ENCODE measurements at places on chromosomes 12 and 14. TPM values are rescaled to one million over a fixed set of nuclear protein-coding genes. Genes with fewer than 3 reads are reported as not detected.

The PGF gene
- 0.36 TPM for total RNA-seq

The TAS2R19 gene
- 6.3 TPM for total RNA-seq

The KCNH3 gene
- total RNA-seq, result 0.08 TPM

The ARF6 gene
- 130 TPM for total RNA-seq

The FNTB gene
- 19.3 TPM for total RNA-seq

The IGF1 gene
- total RNA-seq, result 0.63 TPM

The UBE3B gene
- total RNA-seq, result 28.1 TPM

The MYH6 gene
- total RNA-seq, result not detected

The UNG gene
- total RNA-seq, result 30.8 TPM
